ENCODE measurements at places on chromosomes 4 and X.

GRCh38 chr4:146244496-146244895 is 30.2 kb downstream of the REELD1 start:
- no peak for DNase-seq

- DNase-seq: no peak
Measured at GRCh38 chr4:186765673-186766546, 42.3 kb upstream of the FAT1 start.

GRCh38 chrX:108347800-108348199 is 90.4 kb downstream of the COL4A6 start:
- DNase-seq: no peak

- no peak for DNase-seq
Measured at GRCh38 chr4:23384741-23385140, 505.1 kb downstream of the PPARGC1A start.

- DNase-seq: no peak
Measured at GRCh38 chrX:2474280-2474962, 26.4 kb downstream of the DHRSX start.
